Stimulated activated CD4-positive, alpha-beta T cell treated with anti-CD3 and anti-CD28 coated beads, Interleukin-1b, Interleukin-23, amount 100 ng/mL, for 1 hour (primary cell): ENCODE measurements at places on chromosomes 2 and 18.

DNA sequence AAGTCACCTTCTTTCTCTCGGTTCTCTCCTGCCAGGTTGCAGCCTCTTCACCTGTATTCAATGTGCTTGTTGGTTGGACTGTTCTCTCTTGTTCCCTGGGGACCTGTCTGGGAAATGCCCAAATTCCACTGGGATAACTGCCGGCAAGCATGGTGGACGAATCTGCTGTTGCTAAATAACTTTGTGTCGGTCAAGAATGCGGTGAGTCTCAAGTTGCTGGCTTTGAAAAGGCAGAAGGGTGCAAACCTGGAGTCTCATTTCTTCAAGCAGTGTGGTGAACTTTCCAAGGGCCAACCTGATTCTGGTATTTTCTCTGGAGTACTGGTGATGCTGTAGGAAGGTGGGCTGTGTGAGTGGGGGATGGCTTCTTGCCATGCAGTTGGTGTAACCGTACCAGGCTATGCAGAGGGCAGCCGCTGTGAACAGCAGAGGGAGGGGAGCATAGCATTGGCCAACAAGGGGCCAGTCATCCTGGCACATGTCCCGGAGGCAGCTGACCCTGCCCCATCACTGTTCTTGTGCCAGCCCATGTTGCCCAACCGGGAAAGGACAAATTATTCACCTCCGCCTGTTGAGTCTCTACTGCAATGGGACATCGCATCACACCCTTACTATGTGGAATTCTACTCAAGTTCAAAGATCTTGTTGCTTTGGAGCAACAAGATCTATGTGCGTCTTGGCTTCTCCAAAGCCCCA is 88.1 kb upstream of the SEC11C start:
- no peak for DNase-seq

- no peak for DNase-seq
These were observed 77.2 kb downstream of the NEURL3 start for GRCh38 chr2:96427917-96428316.

DNA sequence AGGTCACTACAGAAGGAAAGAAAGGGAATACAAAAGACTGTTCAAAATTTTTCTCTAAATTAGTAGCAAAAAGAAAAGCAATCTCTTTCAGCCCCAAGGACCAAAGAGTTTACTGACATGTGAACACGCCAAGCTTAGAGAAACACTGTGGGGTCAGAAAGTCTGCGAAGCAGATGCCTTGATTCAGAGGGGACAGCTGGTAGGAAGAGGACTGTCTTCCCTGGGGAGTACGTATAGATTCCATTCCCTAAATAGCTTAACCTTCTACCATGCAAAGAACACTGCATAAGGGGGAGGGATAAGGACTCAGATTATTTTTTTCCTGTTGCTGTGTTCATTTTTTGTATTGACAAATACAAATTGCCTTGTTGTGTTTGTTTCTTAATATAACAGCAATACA is 96.1 kb downstream of the IRS1 start:
- DNase-seq: no peak

GRCh38 chr2:154537024-154537423 is 161.5 kb upstream of the KCNJ3 start:
- no peak for DNase-seq

DNA sequence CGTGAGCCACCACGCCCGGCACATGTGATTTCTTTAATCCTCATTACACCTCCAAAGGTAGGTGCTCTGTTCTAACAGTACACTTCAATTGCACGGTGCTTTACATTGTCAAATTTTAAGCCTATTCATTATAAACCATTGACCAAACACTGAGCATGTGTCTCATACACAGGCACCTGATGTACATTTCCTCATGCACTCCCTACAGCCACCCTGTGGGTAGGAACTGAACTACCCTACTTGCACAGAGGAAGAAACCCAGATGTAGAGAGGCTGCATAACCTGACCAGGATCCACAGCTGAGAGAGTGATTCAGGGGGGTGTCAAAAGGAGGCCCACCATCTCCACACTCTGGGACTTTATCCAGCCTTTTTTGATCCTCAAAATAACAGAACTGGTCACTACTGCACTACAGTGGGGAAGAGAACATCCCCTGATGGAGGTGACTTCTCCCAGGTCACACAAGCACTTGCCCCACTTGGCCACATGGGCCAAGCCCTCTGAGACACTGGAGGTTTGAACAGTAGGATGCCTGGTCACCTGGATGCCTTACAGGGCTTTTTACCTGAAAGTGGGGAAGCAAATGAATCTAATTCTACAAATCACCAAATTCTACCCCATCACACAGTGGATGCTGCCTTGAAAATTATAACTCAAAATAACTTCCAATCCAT is 6.9 kb upstream of the DPYSL5 start:
- no peak for DNase-seq
